ENCODE measurements at places on chromosomes 16 and 17.

GRCh38 chr16:67312719-67313118, 13.8 kb downstream of the KCTD19 start:
- no peak for DNase-seq

DNA sequence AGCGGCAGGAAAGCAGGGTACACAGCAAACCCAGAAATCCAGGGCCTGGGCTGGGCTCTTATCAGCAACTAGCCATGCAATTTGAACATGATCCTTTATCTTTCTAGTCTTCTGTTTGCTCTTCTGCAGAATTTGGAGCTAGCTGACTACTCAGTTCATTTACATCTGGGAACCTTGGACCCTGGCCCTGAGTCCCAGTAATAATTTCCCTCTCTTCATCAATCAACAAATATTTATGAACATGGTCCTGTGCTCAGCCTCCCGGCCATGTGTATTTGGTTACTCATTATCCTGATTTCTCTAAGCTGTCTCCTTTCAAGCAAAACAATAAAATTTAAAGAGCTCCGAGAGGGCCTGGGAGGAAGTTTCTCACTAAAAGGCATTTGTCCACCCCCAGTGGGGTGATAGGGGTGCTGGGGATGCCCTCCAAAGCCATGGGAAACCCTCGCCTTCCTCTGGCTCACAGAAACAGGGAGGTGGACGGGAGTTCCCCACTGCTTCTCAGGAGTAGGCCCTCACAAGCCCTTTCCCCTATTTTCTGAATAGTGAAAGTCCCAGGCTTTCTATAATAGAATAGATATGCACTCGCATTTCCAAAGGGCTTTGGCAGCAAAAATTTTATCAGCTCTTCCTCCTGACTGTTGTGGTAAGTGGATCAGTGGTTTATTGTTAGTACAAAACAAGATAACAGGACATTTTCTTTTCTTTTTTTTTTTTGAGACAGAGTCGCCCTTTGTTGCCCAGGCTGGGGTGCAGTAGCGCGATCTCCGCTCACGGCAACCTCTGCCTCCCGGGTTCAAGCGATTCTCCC, 6.9 kb upstream of the WDR59 start:
- no peak for DNase-seq

DNA sequence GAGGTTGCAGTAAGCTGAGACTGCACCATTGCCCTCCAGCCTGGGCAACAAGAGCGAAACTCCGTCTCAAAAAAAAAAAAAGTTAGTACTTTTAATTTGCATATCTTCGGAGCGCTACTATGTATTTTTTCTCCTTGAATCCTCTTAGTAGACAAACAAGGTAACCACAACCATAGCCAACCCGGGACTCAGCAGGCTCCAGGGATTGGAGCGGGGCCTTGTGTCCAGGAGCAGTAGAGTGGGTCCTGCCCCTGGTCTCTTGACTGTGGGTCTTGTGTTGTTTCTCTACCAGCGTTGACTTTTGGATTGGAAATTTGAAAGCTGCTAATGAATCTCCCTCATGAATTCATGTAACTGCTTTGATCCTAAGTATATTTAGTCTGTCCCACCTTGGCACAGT, 32.3 kb downstream of the PRMT7 start:
- no peak for DNase-seq

DNA sequence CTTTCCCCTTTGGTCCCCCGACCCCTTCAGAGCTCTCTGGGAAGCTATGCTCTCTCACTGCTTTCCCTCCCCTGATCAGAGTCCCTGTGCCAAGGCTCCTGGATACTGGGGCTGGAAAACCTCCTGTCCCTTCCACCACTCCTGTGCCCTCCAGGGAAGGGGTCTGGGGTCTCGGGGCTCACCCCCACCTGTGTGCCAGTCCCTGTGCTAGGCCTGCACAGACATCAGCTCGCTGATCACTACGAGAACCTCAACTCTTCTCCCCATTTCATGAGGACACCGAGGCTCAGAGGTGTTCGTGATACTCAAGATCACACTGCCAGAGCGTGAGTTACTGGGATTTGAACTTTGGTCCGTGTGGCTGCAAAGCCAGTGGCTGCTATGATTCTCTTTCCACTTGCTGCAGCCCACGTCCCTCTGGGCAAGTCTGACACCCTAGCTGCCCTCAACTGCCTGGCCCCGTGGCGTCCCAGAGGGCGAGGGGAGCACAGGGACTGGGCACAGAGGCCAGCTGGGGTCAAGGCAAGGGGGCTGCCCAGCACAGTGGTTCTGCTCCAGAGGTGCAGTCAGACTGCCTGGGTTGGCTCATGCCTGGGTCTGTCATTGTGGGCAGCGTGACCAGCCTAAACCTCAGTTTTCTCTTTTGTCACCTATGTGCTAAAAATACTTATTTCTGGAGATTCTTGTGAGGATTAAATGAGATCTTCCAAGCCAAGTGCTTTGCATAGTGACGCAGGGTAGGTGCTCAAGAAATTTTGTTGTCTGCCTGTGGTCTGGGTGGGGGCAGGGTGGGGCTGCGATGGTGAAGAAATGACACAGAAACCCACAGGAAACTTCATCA, 43.8 kb upstream of the TOB1 start:
- DNase-seq: no peak

DNA sequence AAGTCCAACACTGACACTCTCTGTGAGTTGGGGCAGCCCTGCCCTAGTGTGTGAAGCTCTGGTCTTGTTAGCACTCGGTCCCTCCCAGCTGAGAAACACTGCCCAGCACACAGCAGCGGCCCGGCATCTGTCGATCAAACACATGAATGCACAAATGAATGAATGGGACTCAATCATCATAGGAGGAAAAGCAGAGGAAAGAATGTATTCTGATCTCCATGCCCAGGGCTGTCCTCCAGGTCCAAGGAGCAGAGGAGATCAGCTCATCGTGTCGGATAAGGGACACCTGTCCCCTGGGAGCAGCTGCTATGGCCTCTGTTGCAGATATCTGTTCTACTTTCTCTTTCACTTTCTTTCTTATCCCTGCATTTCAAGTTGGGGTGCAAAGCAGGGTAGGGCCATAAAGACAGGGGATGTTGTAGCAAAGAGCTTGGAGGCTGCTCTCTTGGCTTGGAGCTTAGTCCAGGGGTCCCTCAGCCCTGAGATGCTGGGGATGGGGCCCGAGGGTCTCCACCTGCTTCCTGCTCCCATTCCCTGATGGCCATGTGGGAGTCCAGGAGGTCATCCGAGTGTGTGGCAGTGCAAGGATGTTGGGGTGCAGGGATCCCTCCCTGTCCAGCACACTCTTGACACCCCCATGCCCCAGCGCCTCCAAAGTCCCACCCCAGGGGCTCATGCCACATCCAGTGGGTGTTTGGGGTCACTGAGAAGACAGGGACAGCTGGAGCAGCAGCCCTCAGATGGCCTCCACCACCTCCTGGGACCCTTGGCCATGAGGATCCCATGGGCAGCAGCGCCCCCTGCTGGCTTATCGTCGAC, 88.2 kb downstream of the IRF8 start:
- DNase-seq: no peak

- no peak for DNase-seq
Measured at GRCh38 chr17:57744195-57745170, 616 bp downstream of the CCDC182 start.

- DNase-seq: no peak
Measured at GRCh38 chr17:42179911-42180410, 981 bp downstream of the KCNH4 start.

- DNase-seq: no peak
Measured at GRCh38 chr17:17729620-17730249, 48.5 kb downstream of the RAI1 start.

DNA sequence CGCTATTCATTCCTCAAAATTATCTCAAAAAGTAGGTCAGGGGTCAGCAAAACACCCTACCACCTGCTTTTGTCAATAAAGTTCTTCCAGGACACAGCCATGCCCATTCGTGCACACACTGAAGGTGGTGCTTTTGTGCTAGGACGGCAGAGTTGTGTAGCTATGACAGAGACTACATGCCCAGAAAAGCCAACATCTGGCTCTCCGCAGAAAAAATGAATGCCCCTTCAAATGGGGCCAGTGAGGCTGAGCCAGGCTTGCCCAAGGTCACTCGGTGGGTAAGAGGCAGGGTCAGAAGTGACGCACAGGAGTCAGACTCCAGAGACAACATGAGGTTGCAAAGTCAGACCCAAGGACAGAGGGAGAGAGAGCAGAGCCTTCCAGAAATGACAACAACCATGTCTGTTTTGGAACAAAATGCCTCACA, 200.1 kb downstream of the XYLT1 start:
- no peak for DNase-seq

GRCh38 chr16:89358030-89359005, 132.0 kb downstream of the ANKRD11 start:
- no peak for DNase-seq

- peak; percentile 58 for DNase-seq
Measured at GRCh38 chr17:28576758-28577465, at the start of gene ALDOC. Gene ALDOC, minus strand, starts transcription at chr17:28576895. Its CDS starts 1,363 bp downstream, at chr17:28575532.
